ENCODE measurements at places on chromosomes 2 and 18.

- DNase-seq, result no peak
These were observed 428.7 kb upstream of the TRIB2 start for GRCh38 chr2:12288048-12288447.

DNA sequence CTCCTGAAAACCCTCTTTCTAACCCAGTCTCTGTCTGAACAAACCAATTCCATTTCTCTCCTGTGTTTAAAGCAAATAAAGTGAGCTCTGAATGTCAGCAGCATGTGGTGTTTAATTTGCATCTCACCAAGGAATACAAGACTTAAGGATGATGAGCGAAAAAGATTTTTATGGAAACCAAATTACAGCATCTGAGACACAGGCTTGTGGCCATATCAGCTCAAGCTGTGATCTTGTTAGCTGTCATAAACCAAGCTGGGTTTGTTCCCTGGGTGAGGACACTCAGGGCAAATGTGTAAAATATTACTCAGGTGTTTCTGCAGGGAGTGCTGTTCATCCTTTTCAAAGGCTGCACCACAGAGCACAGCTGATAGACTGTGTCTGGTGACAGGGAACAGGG lies 129.3 kb upstream of the REV1 start:
- DNase-seq, result no peak

DNA sequence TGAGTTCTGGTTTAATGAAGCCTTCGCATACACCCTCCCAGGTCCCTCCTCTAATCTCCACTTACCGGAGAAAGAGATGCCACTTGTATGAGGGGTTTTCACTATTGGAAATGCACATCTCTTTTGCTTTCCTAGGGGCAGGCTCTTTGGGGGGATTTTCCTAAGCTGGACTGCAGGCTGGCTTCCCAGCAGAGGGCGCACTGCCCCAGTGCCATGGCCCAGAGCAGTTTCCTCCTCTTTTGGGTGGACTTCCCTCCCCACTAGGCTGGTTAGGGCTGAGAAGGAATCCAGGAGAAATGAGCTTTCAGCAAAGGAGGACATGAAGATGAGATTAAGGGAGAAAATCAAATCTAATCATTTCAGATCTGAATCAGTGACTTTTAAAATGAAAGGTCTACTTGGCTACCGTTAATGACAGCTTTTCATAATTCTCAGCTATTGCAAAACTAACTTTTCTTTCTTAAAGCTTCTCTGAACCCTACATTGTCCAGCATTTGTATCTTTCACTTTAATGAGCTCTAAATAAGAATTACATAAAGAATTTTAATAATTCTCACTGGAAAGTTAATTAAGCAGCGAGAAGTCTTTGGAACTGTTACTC lies 784.1 kb upstream of the FANCL start:
- peak; percentile 23 for DNase-seq

- no peak for DNase-seq
These were observed 389.3 kb upstream of the MYT1L start for GRCh38 chr2:2720351-2720750.

DNA sequence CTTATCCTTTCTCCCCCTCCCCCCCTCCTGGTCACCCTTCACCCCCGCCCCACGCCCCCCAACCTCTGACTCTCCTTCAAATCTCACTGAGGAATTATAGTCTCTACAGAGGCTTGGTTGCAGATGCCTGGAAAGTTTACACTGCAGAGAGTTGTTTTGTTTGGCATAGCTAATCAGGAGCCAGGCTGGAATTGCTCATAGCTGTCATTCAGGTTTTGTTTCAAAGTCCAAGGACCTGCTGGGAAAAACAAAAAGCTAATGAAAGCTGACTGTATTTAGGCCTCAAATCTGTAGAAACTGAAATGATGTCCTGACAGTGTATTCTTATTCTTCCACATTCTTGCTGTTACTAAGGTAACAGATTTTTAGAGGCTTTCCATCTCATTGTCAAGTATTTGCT lies 22.6 kb downstream of the GREB1L start:
- DNase-seq, result no peak

DNA sequence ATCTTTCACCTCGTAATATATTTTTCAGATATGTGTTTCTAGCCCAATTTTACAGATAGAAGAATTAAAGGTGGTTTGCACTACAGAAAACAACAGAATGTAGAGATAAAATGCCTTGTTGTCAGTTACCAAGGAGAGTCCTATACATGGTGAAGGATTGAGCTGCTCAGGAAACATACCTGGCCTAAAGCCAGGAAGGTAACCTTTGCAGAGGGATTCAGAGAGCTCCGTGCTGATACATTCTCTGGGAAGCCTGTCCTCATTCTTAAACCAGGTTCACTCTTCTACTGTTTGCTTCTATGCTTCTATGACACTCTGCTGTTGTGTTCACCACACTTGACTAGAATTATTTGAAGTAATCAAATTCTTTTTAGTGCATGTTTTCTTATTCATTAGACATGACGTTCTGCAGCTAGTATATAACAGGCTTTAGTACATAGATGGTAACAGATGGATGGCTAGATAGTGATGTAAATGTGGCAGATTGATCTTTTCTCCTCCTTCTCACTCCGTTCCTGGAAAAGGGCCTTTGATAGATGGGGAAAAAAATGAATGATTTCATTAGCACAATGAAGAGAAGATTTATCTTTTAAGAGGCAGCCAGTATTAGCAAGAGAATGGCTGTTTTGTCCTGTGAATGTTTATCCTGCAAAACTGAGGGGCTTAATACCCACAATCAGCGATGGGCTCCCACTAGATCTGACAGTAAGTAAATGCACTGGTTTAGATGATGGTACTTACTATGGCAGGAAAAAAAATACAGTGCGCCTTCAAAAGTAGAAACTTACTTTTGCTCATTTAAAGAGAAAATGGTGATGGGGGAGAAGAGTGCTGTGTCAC lies 589.6 kb upstream of the FAM98A start:
- no peak for DNase-seq

- DNase-seq, result no peak
These were observed 114.1 kb upstream of the MSH2 start for GRCh38 chr2:47288864-47289263.

DNA sequence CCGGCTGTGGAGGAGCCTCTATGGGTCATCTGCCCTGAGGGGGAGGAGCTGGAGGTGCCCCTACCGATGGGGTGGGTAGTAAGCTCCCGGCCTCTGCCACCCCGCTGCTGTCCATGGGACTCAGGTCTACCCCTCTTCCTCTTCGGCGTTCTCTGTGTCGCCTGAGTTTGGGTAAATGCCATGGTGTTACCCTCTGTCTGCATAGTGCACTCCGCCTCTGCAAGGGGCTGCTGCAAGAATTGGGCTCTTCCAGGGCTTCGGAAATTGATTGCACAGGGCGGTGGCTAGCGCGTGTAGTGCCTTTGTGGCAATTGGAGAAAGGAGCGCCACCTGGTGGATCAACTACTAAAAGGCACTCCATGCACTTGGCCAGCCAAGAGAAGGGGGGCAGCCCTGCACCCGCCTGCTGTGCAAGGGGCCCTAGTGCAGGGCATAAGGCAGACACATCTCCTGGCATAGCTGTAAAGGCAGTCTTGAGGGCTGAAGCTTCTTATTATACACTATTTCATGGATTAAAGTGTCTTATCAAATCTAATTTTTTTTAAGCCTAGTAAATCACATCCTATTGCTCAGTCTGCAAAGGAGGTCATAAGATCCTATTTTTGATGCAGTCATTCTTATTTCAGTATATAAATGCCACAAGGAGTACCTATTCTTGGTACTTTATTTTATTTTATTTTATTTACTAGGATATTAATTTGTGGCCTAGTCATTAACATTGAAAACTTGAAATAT lies 308.9 kb downstream of the PDE11A start:
- DNase-seq, result peak; percentile 69

GRCh38 chr2:218363736-218364135 lies 7.1 kb downstream of the CATIP start:
- no peak for DNase-seq

GRCh38 chr2:144143294-144144151 lies 376.4 kb downstream of the ZEB2 start:
- DNase-seq, result no peak

- no peak for DNase-seq
These were observed 106.5 kb downstream of the ZNF532 start for GRCh38 chr18:58970943-58971790.

- DNase-seq, result no peak
These were observed 95.1 kb downstream of the AFF3 start for GRCh38 chr2:100046961-100047947.

GRCh38 chr18:10047237-10047636 lies 133.4 kb downstream of the VAPA start:
- peak; percentile 90 for DNase-seq

GRCh38 chr18:14086458-14087231 lies 45.6 kb downstream of the ZNF519 start:
- DNase-seq, result peak; percentile 28

GRCh38 chr2:99158599-99158998 lies 3.8 kb downstream of the LIPT1 start:
- no peak for DNase-seq

DNA sequence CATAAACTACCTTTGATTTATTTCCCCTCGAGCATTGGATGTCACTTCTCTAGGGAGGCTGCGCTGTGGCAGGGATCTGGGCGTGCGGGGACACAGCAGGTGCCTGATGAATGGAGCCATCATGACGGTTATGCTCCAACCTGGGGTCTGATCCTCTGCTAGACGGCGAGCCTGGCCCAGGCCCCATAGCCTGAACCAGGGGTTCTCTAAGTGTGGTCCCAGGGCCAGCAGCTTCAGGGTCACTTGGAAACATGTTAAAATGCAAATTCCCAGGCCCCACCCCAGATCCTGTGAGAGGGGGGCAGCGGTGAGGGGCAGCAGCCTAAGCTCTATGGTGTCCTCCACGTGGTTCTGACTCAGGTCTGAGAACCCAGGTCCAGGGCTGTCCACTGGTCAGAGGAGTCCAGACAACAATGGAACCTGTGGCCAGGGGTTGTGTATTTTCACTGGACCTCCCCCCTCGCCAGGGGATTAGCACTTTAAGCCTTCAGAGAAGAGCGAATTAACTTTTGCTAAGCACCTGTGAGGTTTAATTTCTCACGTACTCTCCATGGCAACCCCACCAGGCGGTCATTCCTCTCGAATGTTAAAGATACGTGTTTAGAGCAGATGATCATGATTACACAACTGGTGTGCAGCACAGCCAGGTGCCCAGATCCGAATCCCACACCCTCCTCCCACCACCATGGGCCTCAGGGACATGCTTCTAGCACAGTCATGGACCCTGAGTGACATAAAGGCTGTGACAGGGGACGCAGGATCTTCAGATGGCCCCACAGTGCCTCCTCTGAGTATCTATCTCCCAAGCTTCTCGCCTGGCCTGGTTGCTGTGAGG lies 1.6 kb upstream of the ARHGEF4 start:
- no peak for DNase-seq

GRCh38 chr2:2657121-2657962 lies 326.3 kb upstream of the MYT1L start:
- no peak for DNase-seq

DNA sequence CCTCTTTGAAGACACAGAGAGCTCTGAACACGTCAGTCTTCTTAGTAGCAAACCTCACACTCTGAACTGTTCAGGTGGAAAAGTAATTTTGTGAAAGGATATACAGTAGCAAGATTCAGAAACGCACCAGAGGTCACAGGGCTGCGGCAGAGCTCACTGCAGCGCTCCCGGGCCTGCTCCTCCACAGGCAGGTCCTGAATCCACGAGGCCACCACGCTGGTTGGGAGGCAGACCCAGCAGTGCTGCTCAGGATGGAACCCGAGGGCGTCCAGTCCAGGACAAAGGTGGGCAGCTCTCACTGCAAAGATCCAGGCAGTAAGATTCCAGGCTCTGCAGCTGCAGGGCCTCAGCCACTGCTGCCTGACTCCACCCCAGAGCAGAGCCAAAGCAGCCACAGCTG lies 576.2 kb upstream of the SALL3 start:
- DNase-seq, result no peak

DNA sequence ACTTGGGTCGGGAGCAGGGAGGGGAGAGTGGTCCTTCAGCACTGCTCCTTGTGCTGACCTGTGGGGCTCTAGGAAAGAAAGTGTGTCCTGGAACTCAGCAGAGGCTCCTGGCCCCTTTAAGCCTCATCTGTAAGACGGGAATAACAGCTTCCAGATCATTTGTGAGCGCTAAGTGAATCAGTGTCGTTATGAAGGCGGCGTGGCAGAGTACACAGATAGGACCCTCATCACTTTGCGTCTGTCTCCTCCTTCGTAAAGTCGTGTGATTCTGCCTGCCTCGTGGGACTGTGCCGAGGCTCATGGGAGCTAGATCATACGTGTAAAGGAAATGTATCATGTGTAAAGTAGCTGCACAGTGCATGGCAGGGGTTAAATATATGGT lies 18.6 kb downstream of the COLEC11 start:
- DNase-seq, result no peak

- peak; percentile 63 for DNase-seq
These were observed 13.2 kb upstream of the DNAJC27 start for GRCh38 chr2:24984912-24985311.

DNA sequence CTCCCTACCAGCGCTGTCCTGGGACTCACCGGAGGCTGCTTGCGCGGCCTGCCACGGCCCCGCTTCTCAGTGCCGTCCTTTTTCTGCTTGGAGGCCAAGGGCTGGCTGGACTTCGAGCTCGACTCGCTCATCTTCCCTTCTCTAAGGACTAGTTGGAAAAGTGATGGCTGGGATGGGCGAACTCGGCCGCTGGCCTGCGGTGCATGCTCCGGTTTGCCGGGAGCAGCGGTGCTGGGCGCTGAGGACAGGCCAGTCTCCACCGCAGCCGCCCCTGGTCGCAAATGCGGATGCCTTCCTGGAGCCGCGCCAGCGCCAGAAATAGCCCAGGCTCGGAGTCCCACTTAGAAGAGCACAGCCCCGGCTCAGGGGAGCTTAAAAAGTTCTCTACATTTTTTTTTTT lies 3.1 kb downstream of the C2orf81 start:
- no peak for DNase-seq

DNA sequence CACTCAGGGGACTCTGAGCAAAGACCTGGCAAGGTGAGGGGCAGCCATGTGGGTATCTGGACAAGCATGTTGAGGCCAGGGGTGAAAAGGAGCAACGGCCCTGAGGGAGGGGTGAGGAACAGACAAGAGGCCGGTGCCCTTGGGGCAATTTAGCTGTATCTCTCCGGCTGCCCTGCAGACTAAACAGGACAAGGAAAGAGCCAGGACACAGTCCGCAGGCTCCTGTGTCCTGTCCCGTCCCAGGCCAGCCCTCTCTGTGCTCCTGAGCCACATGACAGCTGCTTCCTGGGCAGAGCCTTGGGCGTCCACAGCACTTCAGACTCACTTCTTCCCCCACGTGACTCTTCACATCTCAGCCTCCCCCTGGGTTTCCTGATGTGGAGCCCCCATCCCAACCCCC lies 206.1 kb downstream of the KLHL29 start:
- DNase-seq, result no peak

- peak; percentile 26 for DNase-seq
These were observed 68.7 kb downstream of the PXDN start for GRCh38 chr2:1675633-1676032.

DNA sequence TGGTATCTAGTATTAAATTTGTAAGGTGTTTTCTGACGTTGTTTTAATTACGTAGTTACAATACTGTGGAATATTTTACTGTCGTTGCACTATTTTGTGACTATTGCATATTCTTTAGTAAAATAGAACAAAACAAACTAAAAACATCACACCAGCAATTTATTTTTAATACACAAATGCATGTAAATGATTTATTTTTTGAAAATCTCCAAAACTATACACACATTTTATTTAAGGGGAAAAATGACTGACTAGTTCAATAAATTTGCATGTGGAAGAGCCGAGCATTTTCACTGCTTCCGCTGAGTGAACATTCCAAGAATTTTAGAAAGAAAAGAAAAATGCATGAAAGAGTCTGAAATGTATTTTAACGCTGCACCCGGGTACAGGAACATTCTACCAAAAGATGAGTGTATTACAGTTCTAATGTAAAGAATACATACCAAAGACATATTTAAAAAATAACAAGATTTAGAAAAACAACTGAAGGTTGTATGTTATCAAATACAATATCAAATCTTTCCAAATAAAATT lies 257.7 kb downstream of the MEIS1 start:
- no peak for DNase-seq

- no peak for DNase-seq
These were observed 92.8 kb downstream of the RTN4 start for GRCh38 chr2:54957321-54957999.

Data from foreskin melanocyte (primary cell).